A673 (cell line): ENCODE measurements at places on chromosomes 2 and 18.

DNA sequence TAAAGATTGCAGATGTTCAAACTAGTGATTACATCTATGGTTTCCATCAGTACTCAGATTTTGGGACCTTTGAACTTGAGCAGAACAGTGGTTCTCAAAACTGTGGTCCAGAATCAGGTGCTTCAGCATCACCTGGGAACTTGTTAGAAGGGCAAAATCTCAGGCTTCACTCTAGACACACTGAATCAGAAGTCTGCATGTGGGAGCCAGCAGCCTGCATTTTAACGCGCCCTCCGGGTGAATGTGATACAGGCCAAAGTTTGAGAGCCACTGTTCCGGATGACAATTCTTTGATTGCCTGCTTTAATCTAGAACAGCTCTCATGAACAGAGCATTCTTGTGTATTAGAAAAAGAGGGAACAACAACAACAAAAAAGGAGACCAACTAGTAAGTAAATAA lies 261.7 kb downstream of the GPD2 start:
- DNase-seq: no peak

GRCh38 chr2:134610871-134611270 lies 107.9 kb downstream of the TMEM163 start:
- DNase-seq: no peak

DNA sequence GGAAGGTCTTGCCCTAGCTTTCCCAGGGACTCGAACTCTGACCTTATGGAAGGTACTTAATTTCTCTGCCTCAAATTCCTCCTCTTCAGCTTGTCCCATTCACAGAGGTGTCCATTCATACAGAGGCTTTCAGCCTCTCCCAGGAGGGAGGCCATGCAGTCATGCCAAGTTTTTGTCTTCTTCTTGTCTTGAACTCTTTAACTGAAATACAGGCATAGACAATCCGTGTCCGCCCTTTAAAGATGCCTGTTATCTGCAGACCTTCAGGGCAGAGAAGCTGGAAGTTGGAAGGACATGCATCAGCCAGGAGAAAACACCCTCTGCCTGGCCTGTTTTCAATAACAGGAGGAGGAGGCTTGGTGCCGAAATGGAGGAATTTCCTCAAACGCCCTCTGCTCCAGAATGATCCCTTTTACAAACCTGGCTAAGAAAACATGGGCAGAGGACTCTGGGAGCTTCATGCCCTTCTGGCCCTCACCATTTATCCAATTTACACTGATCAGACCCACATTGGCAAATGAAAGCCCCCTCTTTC lies 308.3 kb downstream of the MYCN start:
- DNase-seq: no peak

- no peak for DNase-seq
These were observed 786.6 kb upstream of the RAB6C start for GRCh38 chr2:129192841-129193253.

DNA sequence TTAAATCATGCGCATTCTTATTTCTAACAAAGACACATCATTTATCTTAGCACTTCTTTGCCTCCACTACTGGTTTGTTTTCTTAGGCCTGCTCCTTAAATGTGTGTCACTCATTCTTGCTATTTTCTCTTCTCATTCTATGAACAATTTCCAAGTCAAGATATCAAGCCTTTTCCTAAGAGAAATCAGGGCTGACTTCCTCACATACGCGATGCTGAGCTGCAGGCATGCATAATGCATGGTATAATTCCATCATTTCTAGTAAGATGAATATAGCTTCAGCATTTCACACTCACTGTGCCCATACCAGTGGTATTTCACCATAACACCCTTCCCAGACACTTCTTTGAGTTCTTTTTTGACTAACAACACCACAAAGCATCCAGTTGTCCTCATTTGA lies 838.9 kb upstream of the DDX18 start:
- no peak for DNase-seq

DNA sequence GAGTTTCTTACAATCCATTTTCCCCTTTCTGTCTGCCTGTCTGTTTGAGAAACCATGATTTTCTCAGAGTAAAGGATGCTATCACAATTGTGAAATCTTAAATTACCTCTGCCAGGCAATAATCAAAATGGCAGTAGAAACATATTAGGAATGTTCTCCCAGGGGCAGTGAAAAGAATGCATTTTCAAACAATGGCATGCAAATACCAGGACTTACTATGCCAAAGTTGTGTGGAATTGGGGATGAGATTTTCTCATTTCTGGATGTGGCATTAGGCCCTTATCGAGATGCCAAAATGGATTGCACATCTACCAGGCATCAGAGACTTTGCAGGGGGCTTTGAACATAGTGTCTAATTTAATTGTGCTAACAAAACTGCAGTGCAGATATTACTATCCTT lies 821.4 kb downstream of the RNF144A start:
- DNase-seq: no peak
